Activated naive CD4-positive, alpha-beta T cell (primary cell): ENCODE measurements at places on chromosomes 5 and 9.

GRCh38 chr5:147576646-147577535 lies 67.0 kb upstream of the DPYSL3 start:
- no peak for DNase-seq

GRCh38 chr5:56650386-56650785 lies 165.0 kb upstream of the MAP3K1 start:
- DNase-seq, result no peak

DNA sequence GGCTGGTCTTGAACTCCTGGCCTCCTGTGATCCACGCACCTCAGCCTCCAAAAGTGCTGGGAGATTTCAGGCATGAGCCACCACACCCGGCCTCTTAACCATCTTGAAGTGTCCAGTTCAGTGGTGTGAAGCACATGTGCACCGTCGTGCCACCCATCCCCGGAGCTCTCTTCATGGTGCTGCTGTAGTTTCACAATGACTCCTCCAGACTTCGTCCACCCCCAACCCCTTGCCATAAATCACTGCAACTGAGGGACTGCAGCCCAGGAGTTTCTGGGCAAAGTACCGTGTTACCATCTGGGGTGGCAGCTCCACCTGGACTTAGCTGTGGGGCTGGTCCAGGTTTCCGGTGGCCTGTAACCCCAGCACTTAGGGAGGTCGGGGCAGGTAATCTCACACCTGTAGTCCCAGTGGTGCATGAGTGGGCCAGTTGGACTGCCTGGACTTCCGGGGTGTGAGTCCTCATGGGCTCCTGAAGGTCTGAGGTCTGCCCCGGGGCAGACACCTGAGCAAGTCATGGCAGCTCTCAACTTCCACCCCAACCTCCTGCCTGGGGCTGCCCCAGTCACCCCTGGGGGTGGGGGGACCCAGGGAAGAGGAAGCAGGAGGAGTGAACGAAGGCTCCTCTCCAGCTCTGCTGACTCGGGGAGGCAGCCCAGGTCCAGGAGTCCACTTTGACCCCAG lies 6.6 kb upstream of the N4BP3 start:
- no peak for DNase-seq

DNA sequence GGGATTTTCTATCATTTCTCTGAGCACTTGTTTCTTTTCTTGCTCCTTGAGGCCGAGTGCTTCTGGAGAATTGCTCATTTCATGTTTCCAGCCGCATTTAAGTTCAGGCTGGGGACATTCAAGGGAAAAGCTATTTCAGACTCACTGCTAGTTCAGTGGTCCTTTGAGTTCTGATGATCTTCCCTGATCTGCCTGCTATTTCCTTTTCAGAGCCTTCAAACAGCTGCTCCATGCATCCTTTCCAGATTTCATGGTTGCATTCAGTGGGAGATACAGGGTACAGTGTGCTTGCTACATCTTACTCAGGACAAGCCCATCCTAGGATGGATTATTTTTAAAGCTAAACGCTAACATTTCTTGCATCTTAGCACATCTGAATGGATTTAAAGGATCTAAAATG lies 14.7 kb downstream of the NDUFS4 start:
- no peak for DNase-seq

GRCh38 chr5:106097340-106097739 lies 1573.4 kb downstream of the EFNA5 start:
- DNase-seq, result no peak

GRCh38 chr9:115864581-115864980 lies 289.0 kb upstream of the PAPPA start:
- no peak for DNase-seq

GRCh38 chr5:5421149-5421960 lies 1.1 kb upstream of the ICE1 start:
- no peak for DNase-seq

GRCh38 chr5:180027459-180028089 lies 44.0 kb downstream of the RNF130 start:
- DNase-seq, result no peak

GRCh38 chr5:8767746-8768145 lies 778.1 kb downstream of the SEMA5A start:
- no peak for DNase-seq
